ENCODE measurements at places on chromosomes 4 and X.

GRCh38 chr4:127849505-127850234 is 31.0 kb upstream of the PLK4 start:
- no peak for DNase-seq

GRCh38 chr4:184441461-184442313 is 32.7 kb downstream of the IRF2 start:
- no peak for DNase-seq

DNA sequence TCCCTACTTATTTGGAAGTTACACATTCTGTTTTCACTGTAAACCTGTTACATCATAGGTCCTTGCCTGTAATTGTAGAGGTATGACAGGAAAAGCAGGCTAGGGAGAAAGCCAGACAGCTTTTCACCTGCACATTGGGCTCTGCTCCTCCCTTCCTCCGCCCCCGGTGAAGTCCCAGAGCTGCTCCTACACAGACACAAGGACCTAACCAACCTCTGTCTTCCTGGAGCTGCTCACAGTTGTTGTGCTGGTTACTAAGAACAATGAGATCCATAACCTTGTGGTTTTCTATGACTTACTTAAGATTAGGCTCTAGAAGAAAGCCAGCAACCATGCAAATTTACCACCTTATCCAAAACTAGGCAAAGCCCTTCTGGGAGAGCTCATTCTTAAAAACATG is 40.0 kb downstream of the MOSPD2 start:
- DNase-seq: no peak

GRCh38 chrX:80335062-80335830 is 85.0 kb upstream of the TENT5D start:
- DNase-seq: no peak

- no peak for DNase-seq
These were observed 183.6 kb downstream of the ENOX2 start for GRCh38 chrX:130719413-130719812.

- no peak for DNase-seq
These were observed 287.2 kb upstream of the CT83 start for GRCh38 chrX:116749943-116750342.

- no peak for DNase-seq
These were observed 10.2 kb upstream of the ATP6AP2 start for GRCh38 chrX:40570346-40571093.

DNA sequence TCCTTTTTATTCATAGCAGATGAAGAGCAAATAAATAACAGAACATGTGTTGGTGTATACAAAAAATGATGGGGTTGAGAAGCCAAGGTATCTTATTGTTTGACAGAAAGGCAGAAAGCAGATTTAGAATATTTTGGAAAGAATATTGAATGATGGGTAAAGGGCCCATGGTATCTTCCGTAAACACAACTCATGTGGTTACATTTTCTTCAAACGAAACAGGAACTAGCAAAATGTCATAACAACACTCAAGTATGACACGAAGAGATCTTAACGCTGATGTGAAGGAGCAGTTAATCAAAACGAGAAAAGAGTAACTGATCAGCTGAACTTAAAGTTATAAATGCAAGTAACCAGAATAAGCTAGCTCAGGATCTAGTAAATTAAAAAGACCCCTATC is 195.7 kb upstream of the GK2 start:
- peak; percentile 4 for DNase-seq

DNA sequence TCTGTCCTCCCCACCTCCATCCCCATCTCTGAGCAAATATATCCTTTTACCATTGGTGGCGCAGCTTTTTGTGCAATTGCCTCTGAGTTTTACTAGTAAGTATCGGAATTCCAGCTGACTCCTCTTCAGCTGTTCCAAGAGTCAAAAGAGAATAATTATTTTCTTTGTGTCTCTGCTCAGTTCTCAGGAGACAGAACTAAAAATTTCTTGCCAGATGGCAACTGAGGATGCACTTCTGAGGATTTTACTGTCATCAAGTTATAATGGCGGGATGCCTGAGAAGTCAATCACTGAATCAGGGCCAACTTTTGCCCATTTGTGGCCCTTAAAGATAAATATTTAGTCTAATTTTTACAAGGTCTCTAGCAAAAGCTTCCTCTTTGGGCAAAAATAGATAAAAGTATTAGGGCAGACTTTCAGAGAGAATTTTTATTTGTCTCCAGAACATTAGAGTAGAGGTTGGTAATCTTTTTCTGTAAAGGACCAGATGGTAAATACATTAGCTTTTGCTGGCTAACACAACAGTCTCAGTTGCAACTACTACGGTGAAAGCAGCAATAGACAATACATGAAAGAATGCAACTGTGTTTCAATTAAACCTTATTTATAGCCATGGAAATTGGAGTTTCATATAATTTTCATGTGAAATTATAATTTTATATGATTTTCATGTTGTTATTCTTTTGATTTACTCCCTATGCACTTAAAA is 15.6 kb upstream of the ADGRA3 start:
- DNase-seq: no peak

DNA sequence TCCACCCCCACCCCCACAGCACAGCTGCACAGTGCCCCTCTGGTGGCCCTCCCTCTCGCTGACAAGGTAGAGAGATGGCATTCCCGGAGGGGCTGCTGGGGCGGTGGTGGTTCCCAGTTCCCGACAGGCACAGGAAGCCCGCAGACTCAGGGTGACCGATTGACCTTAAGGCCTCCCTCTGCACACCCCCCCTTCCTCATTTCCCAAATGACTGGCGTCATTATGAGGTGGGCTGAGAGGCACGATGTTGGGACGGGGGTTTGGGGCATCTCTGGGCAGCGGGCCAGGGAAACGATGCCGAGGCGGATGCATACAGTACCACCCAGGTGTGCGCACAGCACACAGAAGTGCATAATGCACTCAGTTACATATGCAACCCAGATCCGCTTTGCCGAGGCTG is 3.5 kb upstream of the TIMP1 start:
- DNase-seq: no peak

GRCh38 chrX:48579259-48579658 is 5.0 kb downstream of the RBM3 start:
- no peak for DNase-seq

Measured in CD8-positive, alpha-beta T cell (primary cell).